Amniotic epithelial cell (primary cell): ENCODE measurements at places on chromosomes 12 and 14.

GRCh38 chr14:52003324-52003723 is 14.0 kb downstream of the RTRAF start:
- peak; percentile 61 for DNase-seq

DNA sequence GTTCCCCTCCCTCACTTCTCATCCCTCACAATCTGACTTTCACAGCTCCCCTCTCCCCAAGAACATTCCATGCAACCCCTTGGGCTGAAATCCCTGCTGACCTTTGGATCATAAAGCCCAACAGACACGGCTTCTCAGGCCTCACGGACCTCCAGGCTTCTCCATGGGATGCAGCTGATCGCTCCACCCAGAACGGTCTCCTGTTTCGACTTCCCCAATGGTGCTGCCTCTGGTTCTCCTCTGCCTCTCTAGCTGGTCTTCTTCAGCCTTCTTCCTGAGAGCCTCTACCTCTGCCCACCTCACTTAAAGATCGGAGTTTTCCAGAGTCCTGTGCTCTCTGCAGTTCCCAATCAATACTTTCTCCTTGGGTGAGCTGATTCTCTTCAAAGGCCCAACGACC is 17.8 kb upstream of the PRMT8 start:
- DNase-seq = no peak

DNA sequence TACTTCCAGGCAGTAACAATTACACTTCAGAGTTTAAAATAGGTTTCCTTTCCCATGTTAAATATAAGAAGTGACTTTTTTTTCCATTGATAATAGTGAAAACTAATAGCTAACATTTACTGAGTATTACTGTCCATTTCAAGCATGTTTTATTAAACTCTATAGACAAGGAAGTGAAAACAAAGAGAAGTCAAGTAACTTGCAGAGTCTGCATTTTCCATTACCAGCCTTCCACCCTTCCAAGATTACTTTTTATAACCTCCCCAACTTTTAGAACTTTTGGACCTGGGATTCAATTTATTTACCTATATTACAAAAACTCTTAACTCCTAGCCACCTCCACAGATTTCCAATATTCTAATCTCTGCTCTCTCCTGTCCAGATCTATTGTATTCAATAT is 67.7 kb downstream of the SEC23A start:
- DNase-seq = no peak

GRCh38 chr12:60947533-60947932 is 1312.7 kb upstream of the USP15 start:
- DNase-seq = no peak

GRCh38 chr12:15608941-15609340 is 180.2 kb downstream of the EPS8 start:
- no peak for DNase-seq
